ENCODE measurements at places on chromosomes 16 and 17.

DNA sequence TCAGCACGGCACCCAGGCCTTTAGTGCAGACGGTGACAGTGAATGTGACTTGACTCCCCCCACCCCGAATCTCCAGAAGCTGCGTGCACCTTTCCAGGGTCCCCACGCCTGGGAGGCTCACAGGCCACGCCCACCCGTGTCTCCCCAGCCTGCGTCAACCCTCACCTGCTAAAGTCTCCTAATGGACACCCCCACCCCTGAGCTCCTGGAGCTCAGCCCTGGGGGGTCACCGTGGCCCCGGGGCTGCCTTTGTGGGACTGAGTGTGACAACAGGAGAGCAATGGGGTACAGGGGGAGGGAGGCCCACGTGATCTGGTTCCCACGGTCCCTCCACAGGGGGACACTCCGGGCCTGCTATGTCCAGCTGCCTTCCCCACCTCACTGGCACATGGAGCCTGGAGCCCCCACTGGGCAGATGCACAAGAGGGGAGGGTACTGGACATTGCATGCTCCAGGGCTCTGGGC is 7.4 kb upstream of the FASN start:
- DNase-seq, result no peak

GRCh38 chr17:37273409-37274051 is 102.3 kb upstream of the C17orf78 start:
- no peak for DNase-seq

DNA sequence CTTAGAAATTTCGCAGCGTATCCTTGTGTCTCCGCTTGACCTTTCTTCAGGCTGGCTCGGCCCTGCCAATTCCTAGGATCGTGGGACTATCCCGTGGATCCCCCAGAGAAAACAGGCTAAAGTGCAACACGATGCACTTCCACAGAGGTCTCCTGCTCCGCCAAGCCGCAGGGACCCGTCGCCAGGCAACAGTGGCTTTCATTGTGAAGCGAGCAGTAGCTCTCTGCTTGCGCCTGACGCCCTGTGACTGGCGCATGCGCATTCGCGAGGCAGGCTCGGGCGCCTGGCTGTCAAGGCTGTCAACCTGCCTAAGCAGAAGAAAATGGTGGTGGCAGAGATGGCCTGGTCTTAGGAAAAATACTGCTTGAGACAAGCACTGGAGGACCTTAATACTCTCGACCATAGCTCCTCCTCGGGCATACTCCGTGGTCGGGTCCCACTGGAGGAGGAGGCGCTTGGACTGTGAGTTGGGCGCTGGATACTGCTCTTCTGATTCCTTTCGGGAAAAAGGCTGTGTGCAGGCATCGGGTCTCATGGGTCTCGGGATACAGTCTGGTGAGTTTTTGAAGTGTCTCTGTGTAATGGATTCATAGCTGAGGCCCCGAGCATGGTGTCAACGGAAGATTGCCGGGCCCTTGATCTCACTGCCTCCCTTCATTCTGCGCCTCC is 2336.1 kb downstream of the TP53TG3F start:
- DNase-seq, result no peak

DNA sequence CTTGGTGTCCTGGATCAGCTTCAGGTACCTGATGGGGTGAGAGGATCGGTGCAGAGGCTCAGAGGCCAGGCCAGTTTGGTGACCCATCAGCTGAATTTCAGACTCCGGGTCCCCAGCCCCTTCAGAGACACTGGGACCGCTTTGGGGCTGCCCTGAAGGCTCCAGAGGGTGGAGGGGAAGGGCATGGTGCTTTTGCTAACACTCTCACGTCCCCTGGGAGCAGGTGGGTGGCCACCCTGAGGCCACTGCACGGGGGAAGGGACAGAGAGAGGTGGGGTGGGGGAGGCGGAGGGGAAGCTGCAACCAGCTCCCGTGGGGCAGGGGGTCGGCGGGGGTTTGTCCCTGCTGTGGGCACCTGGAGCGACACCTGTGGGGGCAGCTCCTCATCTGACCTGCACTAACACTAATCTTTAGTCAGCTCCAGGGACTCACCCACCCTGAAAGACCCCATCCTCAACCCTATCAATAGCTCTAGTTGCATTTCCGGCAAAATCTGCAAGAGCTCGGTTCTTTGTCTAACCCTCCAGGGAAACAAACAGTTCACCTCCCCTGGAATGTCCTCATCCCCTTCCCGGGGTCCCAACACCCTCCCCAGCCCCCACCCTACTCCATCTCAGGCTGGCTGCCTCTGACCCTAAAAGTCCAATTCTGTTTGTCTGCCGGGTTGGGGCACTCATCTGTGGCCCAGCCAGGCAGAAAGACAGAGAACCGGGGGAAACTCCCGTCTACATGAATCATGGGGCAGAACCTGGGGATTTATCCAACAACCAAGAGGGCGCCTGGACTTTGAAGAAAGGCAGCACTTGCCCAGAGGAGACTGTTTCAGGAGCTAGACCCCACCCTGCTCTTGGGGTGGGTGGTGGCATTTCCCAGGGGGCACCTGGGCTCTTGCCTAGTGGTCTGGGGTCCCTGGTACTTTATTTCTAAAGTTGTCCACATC is 91.9 kb upstream of the CBX4 start:
- no peak for DNase-seq

GRCh38 chr17:75873587-75874322 is 4.6 kb downstream of the TRIM47 start:
- no peak for DNase-seq

DNA sequence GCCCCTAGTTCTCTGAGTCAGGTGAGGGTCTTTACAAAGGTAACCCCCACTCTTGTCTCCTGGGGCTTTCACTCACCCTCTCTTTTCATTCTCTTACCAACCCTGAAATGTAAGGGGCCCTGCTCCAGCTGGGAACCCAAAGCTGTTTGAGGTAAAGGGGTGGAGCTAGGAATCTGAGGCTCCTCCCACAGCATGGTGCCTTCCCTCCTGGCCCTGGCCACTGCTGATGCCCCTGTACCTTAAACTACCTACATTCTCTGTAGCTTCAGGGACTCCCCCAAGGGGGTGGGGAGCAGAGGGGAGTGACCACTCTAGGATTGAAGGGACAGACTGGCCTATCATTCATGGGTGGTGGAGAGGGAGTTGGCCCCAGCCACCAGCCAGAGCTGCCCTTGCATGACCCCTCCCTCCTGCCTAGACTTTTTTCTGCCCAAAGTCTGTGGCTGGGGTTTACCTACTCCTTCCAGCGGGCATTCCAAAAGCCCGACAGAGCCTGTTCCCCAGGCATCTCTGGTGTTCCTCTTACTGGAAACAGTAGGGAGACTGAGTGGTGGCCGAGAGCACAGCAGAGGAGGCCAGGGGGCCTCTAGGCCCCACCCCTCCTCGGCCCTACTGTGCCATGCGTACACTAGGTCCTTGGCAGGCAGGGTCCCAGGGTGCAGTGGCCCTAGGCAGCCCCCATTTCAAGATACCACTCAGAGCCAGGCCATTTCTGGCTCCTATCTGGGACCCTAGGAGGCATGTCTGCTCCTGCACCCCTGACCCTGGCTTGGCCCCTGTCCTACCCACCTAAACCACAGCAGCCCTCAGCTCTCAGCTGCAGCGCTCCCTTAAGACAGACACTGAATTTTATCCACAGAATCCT is 9.5 kb downstream of the DOK4 start:
- no peak for DNase-seq

All from putamen (tissue), 1 donor.